Esophagus mucosa (tissue), 1 donor: ENCODE measurements at places on chromosomes 2 and 18.

DNA sequence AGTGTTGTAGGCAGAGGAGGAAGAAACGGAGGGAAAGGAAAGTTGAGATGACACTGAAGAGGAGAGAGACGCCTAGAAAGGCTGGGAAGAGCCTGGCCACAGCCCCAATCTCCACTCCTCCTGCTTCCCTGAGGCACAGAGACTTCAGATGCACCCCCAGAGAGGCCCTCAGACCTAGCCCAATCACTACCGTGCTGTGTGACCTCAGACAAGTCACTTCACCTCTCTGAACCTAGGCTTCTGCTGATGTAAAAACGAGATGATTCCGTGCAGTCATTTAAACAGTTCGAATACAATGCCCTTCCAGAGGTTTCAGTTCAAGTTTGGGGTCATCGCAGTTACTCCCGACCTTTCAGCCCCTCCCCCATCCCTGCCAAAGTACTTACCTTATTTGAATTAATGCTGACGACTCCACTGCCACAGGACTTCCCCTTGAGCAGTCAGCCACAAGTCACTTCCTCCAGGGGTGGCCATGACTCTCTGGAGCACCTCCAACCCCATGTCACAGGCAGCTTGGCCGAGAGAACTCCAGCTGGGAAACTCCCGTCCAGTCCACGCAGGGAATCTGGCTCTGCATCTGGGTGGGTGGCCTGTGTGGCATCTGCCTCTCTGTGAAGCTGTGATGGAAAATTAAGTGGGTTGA is 105.2 kb upstream of the ID2 start:
- ATAC-seq, result no peak

- ATAC-seq, result no peak
Measured at GRCh38 chr2:3463186-3463835, 56.0 kb downstream of the ADI1 start.

GRCh38 chr2:137964859-137965459 is 686 bp downstream of the HNMT start:
- ATAC-seq, result no peak

- ATAC-seq, result no peak
Measured at GRCh38 chr2:217998926-217999594, 3.7 kb downstream of the TNS1 start.

- ATAC-seq, result no peak
Measured at GRCh38 chr2:83953697-83954096, 505.4 kb downstream of the SUCLG1 start.

GRCh38 chr2:152564754-152565551 is 152.3 kb downstream of the PRPF40A start:
- no peak for ATAC-seq

DNA sequence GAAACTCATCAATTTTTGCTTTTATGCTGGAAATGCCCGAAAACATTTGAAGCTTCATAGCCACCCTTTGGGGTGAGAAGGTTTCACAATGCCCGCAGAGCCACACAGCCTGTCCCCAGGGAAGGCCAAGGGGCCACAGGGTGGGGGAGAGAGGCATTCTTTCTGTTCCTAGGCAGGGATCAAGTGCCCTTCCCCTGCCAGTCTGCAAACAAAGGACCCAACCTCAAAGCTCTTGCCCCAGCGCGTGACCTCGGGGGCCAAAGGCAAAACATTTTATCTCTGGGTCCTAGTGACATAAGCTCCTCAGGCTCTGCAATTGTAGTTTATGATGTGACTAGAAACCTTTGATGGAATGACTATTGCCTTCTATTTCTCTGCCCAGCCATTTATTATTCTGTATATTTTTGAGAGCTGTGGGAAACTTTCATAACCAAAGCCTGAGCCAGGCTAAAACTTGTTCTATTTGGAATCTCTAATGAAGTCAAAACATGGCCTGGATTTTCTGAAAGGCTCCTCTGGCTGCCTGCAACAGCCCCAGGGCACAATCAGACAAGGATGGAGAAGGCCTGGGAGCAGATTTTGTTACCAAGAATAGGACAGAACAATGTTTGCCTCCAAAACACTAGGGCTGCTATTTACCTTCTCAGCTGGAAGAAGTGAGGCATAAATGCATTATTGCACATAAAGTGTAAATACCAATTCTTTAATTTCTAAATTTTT is 137.2 kb upstream of the KCTD1 start:
- no peak for ATAC-seq

DNA sequence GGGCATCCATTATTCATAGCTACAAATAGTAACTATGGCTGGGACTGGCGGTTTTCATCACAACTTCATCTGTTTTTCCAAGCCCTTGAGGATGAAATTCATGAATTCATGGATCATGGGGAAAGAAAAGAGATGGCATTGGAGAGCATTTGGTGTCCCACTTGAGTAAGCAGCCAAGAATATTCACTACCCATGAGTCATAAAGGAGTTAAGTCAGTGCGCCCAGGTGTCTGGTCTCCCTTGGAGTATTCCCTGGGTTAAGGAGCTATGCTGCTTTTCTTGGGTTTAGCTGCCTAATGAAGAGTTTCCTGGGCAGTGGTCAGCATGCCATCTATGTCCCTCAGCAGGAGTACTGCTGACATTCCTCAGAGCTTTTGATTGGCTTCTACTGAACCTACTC is 21.3 kb upstream of the LDAH start:
- no peak for ATAC-seq

- no peak for ATAC-seq
Measured at GRCh38 chr2:67666386-67667053, 269.4 kb downstream of the ETAA1 start.

DNA sequence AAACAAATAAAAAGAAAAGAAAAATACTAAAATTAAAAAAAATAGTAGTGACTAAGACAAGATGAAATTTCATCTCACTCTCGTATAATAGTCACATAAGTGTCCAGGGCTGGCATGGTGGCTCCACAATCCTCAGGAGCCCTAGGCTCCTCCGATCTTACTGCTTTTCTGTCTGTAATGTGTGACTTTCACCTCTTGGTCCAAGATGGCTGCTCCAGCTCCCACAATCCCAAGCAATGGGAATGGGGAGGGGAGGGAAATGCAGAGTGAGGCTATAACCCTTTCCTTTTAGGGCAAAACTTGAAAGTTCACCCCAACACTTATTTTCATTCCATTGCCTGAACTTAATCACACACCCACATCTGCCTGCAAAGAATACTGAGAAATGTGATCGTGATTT is 90.4 kb downstream of the MOGAT1 start:
- no peak for ATAC-seq

DNA sequence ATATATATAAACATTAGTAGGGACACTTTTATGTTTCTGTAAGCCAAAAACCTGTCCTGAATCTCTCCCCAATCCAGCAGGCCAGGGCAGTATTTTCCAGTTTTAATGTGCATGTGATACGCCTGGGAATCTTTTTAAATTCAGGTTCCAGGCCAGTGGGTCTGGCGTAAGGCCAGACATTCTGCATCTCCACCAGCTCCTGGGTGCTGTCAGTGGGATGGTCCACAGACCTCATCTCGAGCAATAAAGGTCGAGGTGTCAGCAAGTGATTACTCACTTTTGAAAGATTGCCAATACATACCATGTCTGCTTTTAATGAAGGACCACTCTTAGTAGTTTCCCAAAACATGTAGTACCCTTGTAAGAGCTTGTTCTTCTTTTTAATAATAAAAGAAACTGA is 189.9 kb upstream of the SH3BP4 start:
- ATAC-seq, result no peak

- ATAC-seq, result no peak
Measured at GRCh38 chr2:73561422-73561821, 80.8 kb downstream of the NAT8 start.

GRCh38 chr2:179571252-179571651 is 290.2 kb downstream of the ZNF385B start:
- ATAC-seq, result no peak

DNA sequence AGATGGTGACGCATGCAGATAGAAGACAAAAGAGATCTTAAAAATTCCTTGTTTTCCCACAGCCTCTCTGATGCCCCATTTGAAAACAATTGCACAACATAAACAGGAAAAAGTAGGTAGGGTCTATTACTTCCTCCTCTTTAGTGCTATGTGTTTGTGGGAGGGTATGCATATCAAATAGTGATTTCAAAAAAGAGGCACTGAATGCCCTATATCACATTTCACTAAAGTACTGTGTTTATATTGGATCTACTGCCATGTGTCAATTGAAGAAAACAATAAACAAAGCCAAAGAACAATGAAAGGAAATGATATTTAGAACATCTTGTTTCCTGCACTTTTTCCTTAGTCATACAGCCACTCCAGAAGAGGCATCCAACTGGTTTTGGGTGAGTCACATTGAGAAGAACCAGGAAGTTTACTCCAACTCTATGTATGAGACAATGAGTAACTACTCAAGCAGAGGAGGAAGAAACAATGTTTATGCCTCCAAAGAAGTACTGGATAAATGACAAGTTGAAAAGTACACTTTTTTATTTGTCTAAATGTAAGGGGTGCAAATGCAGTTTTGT is 583.6 kb downstream of the FBXO15 start:
- peak; percentile 98 for ATAC-seq

DNA sequence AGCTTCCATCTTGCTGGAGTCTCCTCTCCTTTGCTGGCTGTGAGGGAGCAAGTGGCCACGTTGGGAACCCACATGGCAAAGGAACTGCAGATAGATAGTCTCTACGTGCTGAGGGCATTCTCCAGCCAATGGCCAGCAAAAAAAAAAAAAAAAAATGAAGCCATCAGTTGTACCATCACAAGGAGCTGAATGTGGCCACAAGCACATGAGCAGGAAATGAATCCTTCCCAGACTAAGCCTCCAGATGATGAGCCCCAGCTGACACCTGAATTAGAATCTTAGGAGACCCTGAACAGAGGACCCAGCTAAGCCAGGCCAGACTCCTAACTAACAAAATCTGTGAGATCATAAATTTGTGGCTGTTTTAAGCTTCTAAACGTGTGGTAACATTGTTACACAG is 57.9 kb downstream of the SPIRE1 start:
- no peak for ATAC-seq

DNA sequence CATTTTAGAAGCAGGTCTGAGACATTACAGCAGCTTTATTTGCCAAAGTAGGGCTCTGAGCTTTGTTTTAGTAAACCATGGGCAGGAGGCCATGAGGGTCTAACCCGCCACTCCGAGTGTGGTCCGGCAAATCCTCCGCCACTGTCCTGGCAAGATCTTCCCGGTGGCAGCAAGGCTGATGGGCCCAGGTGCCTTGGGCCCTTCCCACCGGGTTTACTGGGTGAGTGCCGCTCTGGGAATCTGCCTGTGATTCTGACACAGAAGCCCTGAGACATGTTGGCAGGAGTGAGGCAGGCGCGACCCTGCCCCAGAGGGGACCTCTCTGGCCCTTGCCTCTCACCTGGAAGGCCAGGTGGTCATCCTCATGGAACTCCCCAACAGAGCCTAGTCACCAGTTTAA is 29.9 kb downstream of the MTERF4 start:
- no peak for ATAC-seq

DNA sequence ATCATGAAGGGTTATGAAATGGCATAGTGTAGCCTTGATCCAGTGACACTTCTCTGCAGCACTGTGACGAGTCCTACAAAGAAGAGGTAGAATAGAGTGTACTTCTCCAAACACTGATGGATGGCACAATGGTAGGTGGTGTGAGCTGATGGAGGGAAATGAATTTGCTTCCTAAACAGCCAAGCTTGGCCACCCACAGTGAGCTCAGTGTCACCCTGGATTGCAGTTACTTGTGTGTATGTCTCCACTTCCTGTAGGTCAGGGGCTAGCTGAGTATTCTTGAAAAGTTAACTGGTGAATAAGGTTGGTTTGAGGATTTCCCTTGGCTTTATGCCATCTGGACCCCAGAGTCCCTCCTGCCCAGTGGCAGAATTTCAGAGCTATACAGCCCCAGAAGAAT is 75.9 kb downstream of the VSNL1 start:
- ATAC-seq, result no peak

- peak; percentile 12 for ATAC-seq
Measured at GRCh38 chr2:31986906-31987305, 23.9 kb downstream of the MEMO1 start.

DNA sequence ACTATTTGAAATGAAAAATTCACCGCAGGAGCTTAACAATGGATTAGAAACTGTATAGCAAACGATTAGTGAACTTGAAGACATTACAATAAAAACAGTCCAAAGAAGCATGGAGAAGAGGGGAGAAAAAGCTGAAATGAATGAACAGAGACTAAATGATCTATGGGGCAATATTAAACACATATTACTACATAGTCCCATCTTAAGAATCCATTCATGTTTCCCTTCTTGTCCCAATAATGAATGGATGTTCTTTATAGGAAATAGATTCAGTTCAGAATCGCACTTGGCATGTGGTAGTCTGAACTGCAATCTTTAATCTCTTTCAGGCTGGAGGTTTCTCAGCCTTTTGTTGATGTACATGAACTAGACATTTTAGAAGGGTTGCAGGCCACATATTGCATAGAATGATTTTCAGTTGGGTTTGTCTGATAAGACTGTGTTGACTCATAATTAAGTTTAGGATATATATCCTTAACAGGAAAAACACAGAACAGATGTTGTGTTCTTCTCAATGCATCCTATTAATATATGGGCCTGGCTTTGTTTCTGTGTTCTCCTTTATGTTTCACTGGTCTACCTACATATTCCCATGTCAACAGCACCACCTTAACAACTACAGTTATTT is 27.9 kb downstream of the CCDC88A start:
- no peak for ATAC-seq

DNA sequence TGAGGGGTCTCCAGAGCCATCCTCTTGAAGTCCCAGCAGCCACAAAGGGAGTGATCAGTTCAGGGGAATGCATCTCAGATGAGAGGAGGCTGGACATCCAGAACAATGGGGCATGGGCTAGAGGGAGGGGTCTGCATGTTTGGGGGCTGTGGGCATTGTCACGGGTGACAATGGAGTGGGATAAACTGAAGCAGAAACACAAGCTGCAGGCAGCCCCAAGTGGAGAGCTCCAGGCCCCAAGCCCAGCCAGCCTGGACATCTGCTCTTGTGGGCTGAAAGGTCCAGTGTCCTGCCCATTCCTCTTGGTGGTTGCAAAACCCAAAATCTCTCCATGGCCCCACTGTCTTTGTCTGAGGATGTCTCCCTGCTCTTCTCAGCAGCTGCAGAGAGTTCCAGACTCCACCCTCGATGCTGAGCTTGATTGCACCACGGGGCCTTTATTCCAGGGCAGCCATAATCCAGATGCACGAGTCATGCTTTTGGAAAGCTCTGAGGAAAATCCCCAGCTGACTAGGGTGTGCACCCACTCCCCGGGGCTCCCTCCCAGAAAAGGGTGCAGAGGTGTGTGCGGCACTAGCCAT is 149.4 kb downstream of the TNS1 start:
- ATAC-seq, result peak; percentile 70

DNA sequence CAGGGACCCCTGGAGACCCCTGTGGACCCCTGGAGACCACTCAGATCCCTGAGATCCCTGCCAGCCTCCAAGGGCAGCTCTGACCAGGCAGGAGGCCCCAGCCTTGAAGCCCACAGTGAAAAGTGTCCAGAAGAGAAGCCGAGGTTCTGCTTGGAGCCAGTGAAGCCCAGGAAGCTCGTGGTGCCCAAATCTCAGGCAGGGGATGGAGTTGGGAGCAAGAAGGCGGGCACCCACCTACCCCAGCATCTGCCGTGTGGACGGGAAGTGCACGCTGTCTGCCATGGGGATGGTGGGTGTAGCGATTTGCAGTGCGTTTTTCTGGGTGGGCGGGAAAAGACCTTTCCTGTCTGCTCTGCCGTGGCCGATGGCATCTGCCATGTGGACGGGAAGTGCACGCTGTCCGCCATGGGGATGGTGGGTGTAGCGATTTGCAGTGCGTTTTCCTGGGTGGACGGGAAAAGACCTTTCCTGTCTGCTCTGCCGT is 120.6 kb upstream of the CTDP1 start:
- ATAC-seq, result no peak

- ATAC-seq, result peak; percentile 12
Measured at GRCh38 chr2:230794497-230794896, 70.2 kb upstream of the ITM2C start.
